Gastrocnemius medialis (tissue), 4 donors: ENCODE measurements at places on chromosomes 12 and 14. TPM values are rescaled to one million over a fixed set of nuclear protein-coding genes. Genes with fewer than 3 reads are reported as not detected.

DNA sequence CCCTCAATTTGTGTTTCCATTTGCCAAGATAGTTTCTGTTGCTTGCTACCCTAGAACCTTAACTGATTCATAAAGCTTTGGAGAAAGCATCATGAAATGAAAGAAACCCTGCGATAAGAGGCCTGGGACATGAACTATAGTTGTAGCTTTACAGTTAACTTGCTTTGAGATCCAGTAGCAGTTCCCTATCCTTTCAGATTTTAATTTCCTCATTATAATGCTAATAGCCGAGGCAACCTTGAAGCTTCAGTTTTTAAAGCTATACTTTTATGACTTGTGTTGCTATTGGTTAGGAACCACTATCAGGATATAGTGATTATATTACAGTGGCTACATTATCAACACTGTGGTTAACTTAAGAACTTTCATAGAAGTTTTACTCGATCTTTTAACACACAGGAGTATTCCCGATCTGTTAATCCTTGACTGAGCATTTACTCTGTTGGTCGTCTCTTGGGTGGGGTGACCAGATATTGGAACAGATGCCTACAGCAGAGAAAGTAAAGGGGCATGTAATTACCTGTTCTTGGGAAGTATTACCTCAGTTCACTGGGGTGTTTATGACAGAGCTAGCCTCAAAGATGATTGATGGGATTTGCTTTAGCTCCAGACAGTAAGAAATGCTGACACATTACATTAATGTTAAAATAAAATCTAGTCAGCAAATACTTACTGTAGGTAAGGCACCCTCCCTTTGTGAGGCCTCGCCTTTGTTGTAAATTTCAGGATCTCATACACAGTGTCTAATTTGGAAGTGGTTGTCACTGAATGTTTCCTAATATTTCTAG, 86.2 kb upstream of the CSRP2 start:
- DNase-seq = no peak

Gene SLC25A47
- not detected for total RNA-seq

- DNase-seq = no peak
Measured at GRCh38 chr12:32051511-32052211, 55.0 kb upstream of the BICD1 start.

GRCh38 chr14:45094275-45094674, 10.4 kb downstream of the PRPF39 start:
- no peak for DNase-seq

GRCh38 chr14:79050787-79051727, 880.9 kb downstream of the NRXN3 start:
- DNase-seq = no peak

DNA sequence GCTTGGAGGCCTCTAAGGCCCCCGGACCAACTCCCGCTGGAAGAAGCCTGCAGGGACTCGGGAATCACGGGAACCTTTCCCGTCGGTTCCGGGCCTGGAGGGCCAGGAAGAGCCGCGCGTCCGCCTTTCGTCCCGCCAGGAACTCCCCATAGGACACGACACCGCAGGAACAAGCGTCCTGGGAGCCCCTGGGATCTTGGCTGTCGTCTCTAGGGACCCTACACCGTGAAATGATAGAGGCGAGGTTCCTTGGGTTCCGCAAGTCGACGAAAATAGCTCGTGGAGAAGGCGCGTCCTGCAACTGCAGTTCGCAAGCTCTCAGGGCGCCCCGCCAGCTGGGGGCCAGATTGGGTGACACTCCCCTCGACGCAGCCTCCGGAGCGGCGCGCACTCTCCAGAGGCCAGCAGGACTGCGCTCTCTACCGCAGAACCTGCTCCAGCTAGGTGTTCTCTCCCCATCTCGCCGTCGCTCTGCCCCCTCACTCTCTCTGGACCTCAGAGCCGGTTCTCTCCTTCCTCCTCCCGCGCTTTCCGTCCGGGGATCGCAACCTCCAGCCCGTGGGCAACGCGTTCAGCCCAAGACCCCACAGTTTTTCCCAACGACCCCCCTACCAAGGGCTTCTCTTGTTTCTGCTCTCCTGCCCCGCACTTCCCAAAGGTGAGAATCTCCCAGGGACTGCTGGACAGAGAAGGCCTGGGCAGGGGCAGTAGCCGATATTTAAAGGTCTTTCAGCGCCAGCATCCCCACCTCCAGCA, 776 bp downstream of the BMP4 start:
- DNase-seq = peak; percentile 23

Gene MMP19
- total RNA-seq = 0.44 TPM

GRCh38 chr12:79384551-79384950, 306.2 kb downstream of the PAWR start:
- DNase-seq = no peak

Gene SERPINA6
- not detected for total RNA-seq

- no peak for DNase-seq
Measured at GRCh38 chr12:70605976-70606375, 31.3 kb downstream of the PTPRB start.

GRCh38 chr12:50149311-50149710, 17.9 kb downstream of the CERS5 start:
- DNase-seq = no peak

GRCh38 chr12:66724616-66725015, 45.7 kb upstream of the GRIP1 start:
- DNase-seq = no peak

Gene ETFBKMT
- total RNA-seq = 6.9 TPM

DNA sequence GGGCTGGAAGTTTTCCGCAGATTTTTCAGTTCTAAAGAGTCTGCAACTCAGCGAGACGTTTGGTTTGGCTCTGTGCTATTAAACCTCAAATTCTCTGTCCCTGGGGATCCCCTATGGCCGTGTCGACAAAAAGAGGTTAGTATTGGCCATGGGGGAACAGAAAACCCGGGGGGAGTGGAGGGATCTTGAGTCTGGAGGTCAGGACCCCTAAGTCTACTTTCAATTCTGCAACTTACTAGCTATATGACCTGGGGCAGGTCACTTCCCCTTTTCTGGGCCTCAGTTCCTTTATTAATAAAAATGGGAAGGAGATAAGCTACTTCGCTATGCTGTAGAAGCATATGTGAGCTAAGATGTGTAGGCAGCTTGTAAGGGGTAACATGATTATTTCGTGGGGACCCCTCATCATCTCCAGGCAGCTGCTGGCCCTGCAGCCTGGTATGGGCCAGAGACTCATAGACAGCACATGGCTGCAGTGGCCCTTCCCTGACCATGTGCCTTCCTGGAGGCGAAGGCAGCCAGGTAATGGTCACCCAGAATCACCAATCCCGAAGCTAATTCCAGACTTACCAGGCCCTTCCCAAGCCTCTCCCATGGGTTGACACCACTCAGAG, 8.6 kb downstream of the ASB2 start:
- DNase-seq = peak; percentile 40

Gene OTUB2
- total RNA-seq = not detected

GRCh38 chr14:31961896-31962295, 115.2 kb upstream of the ARHGAP5 start:
- DNase-seq = no peak

Gene METTL17
- 69.5 TPM for total RNA-seq

DNA sequence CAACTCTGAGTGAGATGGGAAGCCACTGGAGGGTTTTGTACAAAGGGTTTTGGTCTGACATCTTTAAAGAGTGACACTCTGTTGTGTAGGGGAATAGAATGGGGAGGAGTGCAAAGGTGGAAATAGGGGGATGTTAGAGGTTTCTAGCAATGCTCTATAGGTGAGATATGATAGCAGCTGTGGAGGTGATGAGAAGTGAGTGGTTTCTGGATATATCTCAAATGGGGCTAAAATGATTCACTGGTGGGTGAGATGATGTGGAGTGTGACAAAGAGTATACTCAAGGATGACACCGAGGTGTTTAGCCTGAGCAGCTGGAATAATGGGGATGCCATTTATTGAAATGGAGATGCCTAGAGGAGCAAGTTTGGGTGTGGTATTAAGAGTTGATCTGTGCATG, 426.4 kb downstream of the PCNX1 start:
- no peak for DNase-seq

DNA sequence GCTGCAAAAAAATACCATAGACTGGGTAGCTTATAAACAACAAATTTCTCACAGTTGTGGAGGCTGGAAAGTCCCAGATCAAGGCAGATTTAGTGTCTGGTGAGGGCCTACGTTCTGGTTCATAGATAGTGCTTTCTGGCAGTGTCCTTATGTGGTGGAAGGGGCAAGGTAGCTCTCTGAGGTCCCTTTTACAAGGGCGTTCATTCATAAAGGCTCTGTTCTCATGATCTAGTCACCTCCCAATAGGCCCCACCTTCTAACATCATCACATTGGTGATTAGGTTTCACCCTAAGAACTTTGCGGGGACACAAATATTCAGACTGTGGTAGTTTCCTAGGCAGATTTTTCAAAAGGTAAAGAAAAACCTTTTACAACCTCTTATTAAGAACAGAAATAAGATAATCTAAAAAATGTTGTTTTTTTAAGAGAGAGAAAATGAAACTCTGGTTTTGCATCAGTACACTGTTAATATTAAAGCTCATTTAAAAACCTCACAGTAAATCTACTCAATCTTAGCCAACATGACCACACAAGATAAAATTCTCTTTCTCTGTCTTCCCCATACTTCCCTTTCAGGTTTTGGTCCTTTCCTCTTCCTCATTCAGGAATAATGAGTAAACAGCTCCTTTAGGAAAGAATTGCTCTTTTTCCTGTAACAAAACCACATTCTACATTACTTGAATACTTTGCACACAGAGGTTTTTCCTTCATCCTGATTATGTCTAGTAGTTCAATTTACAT, 117.5 kb downstream of the UNC79 start:
- no peak for DNase-seq

- peak; percentile 37 for DNase-seq
Measured at GRCh38 chr14:64510825-64511671, 6.5 kb downstream of the ZBTB1 start.

GRCh38 chr14:101997429-101998336, 33.3 kb downstream of the DYNC1H1 start:
- no peak for DNase-seq
